ENCODE measurements at places on chromosomes 16 and 17. TPM values are rescaled to one million over a fixed set of nuclear protein-coding genes. Genes with fewer than 3 reads are reported as not detected.

Gene RGS9
- 5.2 TPM for total RNA-seq

Gene ANKRD40CL
- total RNA-seq, result not detected

Gene ZNF205
- 15.8 TPM for total RNA-seq

Gene SLC12A3
- total RNA-seq, result not detected

DNA sequence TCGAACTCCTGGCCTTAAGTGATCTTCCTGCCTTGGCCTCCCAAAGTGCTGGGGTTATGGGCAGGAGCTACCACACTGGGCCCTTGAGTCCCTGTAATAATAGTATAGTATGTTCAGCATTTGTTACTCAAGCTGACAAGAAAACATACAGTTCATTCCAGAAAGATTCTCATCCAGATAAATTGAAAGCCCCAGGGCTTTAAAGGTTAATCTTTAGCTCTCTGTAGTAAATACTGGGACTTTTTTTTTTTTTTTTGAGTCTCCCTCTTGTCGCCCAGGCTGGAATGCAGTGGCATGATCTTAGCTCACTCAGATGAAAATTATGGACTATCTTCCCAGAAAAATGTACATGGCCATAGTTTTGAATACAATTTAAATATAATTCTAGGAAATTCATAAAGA is 11.0 kb downstream of the BRCA1 start:
- no peak for DNase-seq

DNA sequence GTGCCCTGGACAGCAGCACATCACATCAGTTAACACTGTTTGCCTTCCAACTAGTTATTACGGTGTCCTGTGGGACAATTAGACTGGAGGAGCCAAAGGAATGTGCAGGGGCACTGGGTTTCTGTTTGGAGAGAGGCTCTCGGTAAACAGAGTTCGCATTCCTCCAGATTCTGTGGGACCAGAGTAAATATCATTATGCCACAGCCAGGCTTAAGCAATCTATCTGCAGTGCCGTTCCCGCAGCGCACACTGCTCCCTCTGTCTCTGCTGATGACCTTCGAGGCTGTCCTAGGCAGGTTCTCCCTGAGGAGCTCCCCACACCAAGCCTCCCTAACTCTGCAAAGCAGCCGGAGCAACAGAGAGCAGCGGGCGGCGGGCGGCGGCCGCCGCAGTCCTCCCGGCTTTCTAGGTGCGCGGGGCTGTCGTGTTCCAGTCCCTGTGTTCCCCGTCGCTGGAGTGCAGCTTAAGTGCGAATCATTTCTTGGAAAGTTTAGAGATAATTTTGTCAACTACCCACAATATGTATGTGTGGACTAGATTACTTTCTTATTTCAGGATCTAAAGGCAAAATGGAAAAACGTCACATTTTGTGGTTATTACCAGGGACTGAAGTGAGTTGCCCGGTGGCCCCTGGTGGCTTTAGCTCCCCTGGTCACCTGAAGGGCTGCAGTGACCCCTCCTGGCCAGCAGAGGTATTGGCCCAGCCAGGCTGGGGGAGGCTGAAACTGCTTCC is 43.3 kb downstream of the PGS1 start:
- DNase-seq, result peak; percentile 15
